ENCODE measurements at places on chromosomes 5 and 9. TPM values are rescaled to one million over a fixed set of nuclear protein-coding genes. Genes with fewer than 3 reads are reported as not detected.

Gene ABLIM3
- total RNA-seq, result not detected

Gene AJM1
- 11.2 TPM for total RNA-seq

GRCh38 chr9:101443364-101443771 is 7.8 kb upstream of the ALDOB start:
- no peak for DNase-seq
- peaks cover 5% of the 10 kb centered on the region for H3K4me1 ChIP-seq
- no peak overlapping the region for H3K27ac ChIP-seq
- no peak overlapping the region for H3K4me3 ChIP-seq
- no peaks in the 10 kb centered on the region for H3K36me3 ChIP-seq

DNA sequence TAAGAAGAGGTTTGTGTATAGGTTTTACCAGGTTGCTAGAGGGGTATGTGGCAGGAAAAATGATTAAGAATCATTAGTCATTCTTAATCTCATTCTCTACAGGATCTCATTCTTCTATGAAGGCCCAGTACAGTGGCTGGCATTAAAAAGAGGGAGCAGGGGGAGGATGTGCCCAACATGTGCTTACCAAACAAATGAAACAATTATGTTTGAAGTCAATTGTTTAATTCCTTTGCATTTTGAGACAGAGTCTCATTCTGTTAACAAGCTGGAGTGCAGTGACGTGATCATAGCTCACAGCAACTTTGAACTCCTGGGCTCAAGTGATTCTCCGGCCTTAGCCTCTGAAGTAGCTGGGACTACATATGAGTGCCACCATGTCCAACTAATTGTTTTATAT is 23.0 kb downstream of the FNIP1 start:
- H3K27me3 ChIP-seq, result no peaks in the 10 kb centered on the region
- no peaks in the 10 kb centered on the region for H3K36me3 ChIP-seq
- no peak overlapping the region for H3K4me3 ChIP-seq
- H3K27ac ChIP-seq, result no peak overlapping the region

GRCh38 chr5:31362931-31363568 is 168.8 kb downstream of the DROSHA start:
- H3K36me3 ChIP-seq, result no peaks in the 10 kb centered on the region
- H3K27me3 ChIP-seq, result no peaks in the 10 kb centered on the region
- H3K4me3 ChIP-seq, result no peak overlapping the region
- no peaks in the 10 kb centered on the region for H3K4me1 ChIP-seq
- DNase-seq, result no peak

DNA sequence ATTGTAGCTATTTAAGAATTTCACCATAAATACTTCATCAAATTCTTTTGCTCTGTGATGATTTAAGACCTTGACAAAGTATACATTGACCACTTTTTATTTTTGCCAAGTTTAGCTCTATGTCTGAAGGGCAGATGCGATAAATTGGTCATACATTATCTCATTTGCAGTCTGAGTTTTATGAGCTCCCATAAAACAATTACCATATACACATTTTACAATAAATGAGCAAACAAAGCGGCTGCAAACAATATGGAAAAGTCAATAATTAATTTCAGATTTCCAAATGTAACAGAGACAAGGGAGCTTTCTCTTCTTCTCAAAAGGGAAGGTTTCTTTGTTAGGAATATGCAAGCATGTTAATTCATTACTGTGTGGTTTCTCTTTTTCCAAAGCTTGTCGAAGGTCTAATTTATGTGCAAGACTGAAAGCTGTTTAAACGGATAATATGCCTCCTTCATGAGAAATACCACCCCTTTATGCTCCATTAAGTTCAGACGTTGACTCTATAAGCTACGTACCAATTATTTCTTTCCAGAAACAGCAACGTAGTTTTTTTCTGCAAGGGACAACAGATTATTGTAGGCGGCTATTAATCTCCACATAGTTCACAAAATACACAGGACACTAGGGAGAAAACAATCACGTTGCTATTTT is 7.0 kb upstream of the IZUMO3 start:
- H3K27ac ChIP-seq, result no peak overlapping the region
- H3K4me1 ChIP-seq, result no peaks in the 10 kb centered on the region
- DNase-seq, result no peak
- H3K27me3 ChIP-seq, result no peaks in the 10 kb centered on the region

Data from natural killer cell treated with Interleukin-12 subunit alpha and Interleukin-12 subunit beta and Interleukin-15 and Interleukin-18, amount 100 ng/mL, for 72 hours (primary cell).